ENCODE measurements at places on chromosomes 4 and X.

DNA sequence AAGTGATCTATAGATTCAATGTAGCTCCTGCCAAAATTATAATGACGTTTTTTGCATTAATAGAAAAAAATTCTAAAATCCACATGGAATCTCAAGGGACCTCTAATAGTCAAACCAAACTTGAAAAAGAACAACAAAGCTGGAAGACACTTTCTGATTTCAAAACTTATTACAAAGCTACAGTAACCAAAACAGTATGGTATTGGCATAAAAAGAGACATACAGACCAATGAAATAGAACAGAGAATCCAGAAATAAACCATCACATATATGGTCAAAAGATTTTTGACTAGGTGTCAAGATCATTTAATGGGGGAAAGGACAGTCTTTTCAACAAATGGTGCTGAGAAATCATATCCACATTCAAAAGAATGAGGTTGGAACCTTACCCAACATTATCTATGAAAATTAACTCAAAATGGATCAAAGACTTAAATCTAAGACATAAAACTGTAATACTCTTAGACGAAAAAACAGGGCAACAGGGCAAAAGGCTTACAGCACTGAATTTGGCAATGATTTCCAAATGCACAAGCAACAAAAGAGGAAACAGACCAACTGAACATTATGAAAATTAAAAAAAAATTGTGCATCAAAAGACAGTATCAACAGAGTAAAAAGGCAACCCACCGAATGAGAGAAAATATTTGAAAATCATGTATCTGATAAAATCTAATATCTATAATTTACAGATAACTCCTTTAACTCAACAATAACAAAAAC, 3.9 kb downstream of the FBXO8 start:
- DNase-seq = no peak

DNA sequence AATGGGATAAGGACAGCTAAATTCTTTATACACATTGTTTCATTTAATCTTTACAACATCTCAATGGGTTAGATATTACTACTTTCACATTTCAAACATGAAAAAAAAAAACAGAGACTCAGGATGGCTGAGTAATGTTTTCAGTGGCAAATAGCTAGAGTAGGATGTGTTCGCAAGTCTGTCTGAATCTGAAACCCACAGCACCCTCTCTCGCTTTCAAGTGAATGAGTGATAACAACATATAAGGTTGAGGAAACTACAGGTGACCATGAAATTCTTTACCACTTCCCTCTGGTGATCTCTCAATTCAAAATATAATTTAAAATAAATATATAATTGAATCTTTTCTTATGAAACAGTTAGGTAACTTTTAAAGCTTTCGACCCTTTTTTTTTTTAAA, 162.6 kb downstream of the PRR32 start:
- no peak for DNase-seq

- DNase-seq = no peak
Measured at GRCh38 chrX:30997411-30997810, 74.4 kb downstream of the FTHL17 start.

DNA sequence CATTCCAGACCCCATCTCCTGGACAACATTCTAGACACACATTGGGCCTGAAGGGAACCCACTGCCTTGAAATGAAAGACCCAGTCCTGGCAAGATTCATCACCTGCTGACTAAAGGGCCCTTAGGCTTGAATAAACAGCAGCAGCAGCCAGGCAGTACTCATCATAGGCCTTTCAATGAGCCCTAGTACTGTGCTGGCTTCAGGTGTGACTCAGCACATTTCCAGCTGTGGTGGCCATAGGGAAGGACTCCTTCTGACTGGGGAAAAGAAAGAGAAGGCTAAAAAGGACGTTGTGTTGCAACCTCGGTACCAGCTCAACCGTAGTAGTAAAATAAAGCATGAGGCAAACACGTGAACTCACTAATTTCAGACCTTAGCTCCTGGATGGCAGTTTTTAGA, 344.0 kb downstream of the ACTRT1 start:
- no peak for DNase-seq

DNA sequence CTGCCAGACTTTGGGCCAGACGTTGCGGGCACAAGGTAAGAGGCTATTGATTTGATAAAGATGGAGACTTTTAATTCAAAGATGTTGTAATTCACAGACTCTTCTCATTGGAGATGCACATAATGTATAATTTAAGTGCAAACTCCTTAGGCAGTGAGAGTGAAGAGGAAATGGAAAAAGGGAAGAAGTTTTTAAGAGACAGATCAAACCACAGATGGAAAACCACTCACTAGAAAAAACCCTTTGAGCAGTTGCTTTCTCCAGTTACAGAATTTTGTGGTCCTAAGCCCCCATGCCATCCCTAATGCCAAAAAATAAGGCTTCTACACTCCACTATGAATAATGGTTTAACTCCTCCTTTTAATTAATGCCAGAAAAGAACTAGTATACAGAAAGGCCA, 977.1 kb upstream of the PRKX start:
- no peak for DNase-seq

DNA sequence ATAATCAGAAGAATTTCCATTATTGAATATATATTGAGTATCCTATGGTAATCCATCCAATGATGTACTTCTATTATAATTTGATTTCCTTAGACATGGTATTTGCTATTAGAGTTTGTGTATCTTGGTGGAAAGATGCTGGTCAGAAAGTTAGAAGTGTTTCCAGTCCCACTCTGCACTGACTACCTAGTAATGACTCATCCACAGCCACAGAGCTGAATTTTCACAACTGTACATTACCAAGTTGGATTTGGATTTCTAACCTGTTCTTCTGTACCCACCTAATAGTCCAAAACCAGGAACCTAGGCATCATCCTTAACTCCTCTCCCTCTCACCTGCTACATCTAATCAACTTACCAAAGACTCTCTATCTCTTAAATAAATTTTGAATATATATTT, 145.4 kb downstream of the REELD1 start:
- no peak for DNase-seq

DNA sequence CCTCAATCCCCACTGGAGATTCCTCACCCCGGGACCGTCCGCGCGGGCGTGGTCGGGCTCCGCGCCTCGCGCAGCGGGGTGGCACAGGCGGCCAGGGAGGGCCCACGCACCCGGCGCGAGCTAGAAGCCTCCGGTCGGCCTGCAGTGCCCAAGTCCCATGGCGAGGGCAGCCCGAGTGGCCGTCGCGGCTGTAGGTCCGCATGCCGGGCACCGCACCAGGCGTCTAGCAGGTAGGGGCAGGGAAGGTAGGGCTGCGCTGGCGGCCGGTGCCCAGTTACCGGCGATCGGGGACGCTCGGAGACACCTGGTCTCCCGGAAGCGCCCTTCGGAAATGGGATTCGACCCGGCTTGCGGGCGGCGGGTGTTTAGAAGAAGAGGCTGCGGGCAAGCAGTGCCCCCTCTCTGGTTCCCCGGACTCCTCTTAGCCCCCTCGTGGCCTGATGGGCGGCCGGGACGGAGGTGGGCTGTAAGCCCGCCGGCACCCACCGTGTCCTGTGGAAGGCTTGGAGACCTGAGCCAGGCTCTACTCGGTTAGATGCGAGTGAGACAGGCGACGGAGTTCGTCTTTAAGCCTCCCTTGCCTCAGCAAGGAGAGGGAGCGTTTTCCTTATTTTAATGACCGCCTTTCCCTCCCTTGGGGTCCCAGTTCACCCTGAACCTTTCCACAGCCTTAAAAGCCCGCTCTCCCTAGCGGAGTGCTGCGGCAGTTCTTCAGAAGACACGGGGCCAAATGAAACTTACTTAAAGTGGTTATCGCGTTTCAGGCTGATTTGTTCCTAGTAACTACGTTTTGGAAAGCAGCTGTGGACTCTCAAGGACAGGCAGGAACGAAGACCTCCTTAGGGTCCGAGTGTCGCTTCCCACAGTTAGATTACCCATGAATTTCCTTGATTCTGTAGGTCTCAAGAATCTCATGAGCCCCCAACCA, 821 bp downstream of the SLITRK2 start:
- DNase-seq = no peak

DNA sequence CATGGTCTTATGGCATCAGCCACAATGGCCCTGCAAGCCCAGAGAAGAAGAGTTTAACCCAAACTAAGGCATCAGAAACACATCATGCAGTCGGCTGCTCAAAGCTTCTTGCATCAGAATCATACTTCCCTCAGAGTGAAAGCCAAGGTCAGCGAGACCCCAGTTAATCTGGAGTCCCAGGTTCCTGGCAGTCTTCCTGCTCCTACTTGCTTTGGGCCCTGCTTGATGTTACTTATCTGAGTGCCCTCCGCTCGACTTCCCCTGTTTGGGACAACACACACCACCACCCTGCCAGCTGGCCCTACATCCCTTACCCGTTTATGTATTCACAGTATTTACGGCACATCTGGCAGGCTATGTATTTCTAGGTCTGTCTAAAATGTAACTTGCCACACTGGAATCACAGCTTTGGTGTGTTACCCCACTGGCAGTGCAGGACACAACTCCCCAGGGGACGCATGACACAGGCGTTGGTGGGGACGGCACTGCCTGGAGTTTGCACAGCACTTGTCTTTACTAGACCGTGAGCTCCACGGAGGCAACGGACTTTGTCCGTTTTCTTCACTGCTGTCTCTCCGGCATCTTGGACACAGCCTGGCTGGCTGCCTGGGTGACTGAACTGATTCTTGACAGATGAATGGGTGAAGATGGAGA, 22.8 kb downstream of the CRMP1 start:
- DNase-seq = no peak

DNA sequence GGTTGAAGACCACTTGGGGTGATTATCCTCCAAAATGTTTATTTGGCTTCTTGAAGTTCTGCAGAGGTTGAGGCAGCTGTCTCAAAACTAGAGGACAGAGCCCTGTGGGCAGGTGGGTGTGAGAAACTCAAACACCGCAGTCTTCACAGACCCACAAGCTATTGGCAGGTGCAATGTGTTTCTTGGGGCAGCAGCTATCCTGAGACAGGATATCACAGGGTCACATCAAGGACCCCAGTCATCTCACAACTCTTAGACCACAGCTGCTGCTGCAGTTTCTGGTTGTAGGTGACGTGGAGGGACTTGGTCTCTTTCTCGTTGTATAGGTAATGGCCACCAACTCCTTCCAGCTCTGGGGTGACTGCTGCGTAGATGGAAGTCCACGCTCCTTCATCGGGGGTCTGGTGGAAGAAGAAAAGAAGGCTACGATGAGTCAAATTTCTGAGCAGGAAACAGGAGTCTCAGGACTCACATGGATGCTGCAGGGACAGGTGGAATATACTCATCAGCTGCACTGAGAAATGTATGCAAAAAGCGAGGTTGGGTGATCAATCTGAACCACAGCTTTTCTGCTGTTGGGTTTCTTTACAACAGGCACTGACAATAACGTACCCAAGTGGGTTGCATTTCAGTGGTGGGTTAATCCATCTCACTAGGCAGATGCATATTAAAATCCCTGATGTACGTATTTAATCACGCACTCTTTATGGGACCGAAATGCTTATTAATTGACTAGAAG, 279.8 kb downstream of the DHRSX start:
- DNase-seq = no peak
